Activated CD4-positive, CD25-positive, alpha-beta regulatory T cell treated with anti-CD3 and anti-CD28 coated beads, Interleukin-2, amount 50 U/mL, for 16 hours (primary cell): ENCODE measurements at places on chromosomes 3 and 15.

GRCh38 chr3:4866866-4867265 is 112.4 kb upstream of the BHLHE40 start:
- no peak for DNase-seq

GRCh38 chr3:10447527-10448260 is 57.7 kb downstream of the ATP2B2 start:
- DNase-seq, result no peak

GRCh38 chr3:164200053-164200823 is 878.1 kb downstream of the SI start:
- no peak for DNase-seq

DNA sequence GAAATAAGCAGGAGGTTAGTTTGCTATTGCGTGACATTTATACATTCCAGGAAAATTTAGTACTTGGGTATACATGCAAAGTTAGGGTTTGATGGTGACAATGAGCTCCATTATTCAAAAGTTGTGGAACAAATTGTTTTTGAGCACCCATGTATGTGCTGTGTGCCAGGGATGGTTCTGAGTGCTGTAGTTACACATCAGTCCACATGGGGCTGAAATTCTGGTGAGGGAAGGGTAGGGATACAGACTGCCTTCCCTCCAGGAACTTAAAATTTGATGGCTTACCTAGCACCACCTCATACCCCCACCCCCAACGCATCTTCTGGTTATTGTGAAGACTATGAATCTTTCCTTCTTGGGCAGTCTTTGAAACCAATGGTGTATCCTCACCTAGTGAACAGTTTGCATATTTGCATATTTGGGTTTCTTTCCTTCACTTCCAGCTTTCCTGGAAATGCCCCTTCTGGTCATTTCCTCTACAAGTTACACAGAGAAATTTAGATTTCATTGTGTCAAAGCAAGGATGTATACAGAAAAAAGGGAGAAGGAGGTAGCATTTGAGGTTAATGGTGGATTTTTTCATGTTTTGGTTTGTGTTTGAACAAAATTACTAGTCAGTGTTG is 222.0 kb upstream of the IL12A start:
- DNase-seq, result no peak

DNA sequence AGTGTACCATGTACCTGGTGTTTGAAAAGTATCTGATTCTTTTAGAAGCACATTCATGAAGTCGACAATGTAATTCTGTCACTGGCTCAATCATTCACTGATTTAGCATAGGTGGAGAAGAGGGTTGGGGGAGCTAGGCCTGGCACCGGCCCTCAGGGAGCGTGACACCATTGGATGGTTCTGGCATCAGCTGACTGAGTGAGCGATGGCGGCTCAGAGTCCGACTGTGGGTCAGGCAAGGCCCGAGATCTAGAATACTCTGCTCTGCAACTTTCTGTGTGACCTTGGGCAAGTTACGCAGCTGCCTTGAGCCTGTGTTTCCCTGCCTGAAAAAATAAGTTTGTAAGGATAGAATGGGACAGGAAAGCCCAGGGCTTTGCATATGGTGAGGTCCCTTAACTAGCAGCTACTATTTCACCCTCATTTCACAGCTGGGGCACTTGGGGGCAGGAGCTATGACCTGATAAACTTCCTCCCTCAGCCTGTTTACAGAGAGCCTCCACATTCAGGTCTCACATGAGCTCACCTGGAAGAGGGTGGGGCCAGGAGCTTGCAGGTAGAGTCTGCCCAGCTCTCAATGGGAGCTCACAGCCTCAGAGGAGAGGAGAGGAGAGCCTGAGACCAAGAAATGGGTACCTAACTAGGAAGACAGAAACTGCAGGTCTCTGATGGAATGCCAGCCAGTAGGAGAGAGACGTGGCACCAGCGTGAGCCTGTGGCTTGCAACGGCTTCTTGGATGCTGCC is 153.7 kb upstream of the TLE3 start:
- DNase-seq, result no peak

DNA sequence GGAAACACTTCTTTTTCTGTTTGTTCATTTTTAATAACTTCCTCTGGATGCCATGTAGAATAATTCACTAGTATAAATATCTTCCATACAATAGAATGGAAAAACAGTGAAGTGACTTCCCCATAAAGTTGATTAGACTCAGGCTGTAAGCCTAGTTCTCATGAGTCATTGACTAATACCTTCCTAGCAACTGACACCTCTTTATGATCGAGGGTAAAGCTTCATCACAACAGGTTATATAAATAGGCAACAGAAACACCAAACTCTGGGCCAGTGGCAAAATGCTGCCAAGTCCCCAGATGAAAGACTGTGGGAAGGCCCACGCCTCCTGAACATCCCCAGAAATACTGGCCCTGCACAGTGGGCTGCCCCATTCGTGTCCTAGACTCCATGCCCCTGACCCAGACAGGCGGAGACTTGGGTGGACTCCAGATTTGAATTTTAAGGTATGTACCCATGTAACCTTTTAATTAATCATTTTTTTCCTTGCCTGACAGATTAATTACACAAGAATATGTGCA is 71.3 kb upstream of the TBC1D23 start:
- DNase-seq, result no peak

- no peak for DNase-seq
Observed at GRCh38 chr3:17844236-17844635, 101.8 kb upstream of the TBC1D5 start.

GRCh38 chr3:184174284-184174645 is 390 bp upstream of the AP2M1 start:
- no peak for DNase-seq

GRCh38 chr15:68343579-68344225 is 66.2 kb downstream of the FEM1B start:
- DNase-seq, result no peak

- DNase-seq, result no peak
Observed at GRCh38 chr15:51533672-51534398, 88.7 kb downstream of the DMXL2 start.

GRCh38 chr3:79253704-79254103 is 514.1 kb downstream of the ROBO1 start:
- no peak for DNase-seq

GRCh38 chr3:151971814-151972579 is 98.6 kb downstream of the SUCNR1 start:
- DNase-seq, result no peak

DNA sequence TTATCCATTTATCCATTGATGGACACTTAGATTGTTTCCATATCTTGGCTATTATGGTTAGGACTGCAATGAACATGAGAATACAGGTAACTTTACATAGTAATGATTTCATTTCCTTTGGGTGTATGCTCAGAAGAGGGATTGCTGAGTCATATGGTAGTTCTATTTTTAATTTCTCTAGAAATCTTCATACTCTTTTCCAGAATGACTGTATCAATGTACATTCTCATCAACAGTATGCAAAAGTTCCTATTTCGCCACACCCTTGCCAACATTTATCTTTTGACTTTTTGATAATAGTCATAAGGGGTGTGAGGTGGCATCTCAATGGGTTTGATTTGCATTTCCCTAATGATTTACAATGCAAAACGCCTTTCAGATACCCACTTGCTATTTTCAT is 6.2 kb upstream of the NIPA1 start:
- no peak for DNase-seq

DNA sequence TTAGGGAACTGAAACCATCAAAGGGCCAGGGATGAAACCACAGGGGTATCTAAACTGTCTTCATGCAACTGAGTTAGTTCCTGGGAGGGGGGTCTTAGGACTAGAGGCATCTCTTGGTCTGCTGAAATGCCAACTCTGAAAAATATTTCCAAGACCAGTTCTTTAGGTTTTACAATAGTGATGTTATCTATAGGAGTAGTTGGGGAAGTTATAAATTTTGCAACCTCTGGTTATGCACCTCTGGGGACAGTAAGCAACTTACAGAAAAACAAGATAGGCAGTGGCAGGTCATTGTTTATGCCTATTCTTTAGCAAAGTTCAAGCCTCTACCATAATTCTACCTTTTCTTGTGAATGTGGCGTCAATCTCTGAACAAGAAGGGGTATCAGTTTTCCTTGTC is 60.5 kb upstream of the MINAR1 start:
- DNase-seq, result no peak

DNA sequence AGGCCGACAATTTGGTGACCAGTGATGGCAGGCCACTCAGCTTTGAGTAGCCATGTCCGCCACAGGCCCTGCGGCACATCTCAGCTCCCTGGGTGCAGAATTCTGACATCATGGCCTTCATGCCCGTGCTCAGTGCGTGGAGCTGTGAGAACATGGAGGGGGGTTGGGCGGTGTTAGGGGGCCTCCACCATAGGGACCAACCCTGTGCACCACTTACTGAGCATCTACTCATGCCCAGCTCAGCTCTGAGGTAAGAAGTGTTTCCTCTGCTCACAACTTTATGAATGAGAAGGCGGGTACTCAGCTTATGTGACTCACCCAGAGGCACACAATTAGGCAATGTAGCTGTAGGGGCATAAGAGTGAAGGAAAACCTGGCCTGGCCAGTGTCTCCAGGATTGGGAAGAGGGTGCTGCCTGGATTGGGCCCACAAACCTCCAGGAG is 10.5 kb downstream of the ACOX2 start:
- DNase-seq, result no peak

DNA sequence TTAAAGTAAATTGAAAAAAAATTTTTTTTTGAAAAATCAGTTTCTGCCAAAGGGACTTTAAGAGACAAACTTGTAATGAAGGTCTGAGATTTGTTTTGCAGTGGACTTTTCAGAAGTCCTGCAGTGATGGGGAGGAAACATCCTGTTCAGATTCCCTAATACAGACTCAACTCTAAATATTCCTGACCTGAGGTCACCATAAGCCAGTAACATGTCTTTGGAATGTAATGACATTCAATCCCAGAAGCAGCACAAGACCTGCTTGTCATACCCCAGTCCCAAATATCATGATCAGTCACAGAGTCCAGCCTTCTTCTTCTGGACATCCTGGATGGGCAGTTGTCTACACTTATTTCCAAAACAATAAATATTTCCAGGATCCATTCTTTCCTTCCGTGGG is 53.6 kb downstream of the TMEM39A start:
- DNase-seq, result no peak
